ENCODE measurements at places on chromosomes 1 and 21.

DNA sequence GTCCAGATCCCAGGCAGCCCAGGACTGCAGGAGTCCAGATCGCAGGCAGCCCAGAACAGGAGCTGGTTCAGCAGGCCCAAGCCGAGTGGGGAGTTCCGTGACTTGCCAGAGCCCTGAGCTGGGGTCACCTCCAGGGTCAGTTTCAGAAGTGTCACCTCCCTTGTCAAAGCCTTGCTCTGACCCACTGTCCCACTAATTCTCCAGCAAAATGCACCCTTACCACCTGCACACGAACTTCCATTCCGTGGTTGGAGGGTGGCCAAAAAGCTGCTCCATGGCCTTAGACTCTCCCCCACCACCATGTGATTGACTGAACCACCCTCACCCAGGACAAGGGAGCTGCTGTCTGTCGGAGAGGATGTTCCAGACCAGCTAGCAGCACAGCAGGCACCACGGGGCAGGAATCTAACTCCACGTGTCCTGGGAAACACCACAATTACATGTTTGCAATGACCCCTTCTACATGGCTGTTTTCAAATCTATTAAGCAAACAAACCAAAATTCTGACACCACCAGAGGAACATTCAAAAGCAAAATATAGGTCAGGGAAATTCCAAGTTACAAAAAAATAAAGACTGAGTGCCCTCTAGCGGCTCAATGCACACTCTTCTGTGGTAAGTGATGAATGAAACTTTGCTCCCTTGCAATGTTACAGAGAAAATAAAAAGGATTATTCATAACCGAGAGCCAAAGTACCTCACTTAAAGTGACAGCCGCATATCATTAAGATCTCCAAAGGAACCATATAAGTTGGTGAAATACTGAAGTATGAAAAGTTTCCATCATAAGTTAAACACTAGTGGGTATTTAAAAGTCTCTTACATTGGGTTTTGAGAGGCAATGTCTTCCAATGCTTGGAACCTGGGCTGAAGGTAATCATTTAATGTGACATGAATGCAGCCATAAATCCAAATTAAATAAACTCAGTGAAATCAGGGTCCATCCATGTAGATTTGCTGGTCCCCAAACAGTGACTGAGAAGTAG, 76.3 kb downstream of the NPHP4 start:
- DNase-seq: no peak

DNA sequence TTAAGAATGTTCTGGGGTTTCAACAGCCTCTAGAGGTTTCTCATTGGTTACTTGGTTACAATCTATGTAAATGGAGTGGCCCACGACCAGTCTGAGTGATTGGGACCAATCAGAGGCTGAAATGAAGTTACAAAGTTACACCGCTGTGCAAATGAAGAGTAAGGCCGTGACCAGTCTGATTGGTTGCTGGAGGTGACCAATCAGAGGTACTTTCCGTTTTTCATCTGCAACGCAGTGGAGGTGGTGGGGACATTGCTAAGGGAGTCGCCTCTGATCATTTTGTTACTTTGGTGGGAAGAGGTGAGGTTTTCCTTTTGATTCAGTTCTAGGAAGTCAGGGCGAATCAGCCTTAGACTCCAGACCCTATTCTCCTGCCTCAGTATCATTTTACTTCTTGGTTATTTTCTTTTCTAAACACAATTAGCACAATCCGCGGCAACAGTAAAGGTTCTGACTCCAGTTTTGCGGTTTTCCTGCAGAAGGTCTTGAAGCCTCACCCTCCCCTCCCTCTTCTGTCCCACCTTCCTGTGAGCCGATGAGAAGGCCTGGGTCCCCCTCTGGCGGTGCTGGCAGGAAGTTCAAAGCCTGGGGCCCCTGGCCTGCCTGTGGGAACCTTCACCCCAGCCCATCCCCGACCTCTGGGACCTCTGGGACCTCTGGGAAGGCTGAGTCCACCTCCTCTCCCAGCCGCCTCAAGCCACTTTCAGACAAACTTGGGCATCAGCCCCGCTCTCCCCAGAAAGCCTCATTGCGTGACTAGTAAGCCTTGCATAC, 38.7 kb upstream of the TTC34 start:
- no peak for DNase-seq

- DNase-seq: no peak
Measured at GRCh38 chr1:53740621-53741105, 1.7 kb upstream of the GLIS1 start.

DNA sequence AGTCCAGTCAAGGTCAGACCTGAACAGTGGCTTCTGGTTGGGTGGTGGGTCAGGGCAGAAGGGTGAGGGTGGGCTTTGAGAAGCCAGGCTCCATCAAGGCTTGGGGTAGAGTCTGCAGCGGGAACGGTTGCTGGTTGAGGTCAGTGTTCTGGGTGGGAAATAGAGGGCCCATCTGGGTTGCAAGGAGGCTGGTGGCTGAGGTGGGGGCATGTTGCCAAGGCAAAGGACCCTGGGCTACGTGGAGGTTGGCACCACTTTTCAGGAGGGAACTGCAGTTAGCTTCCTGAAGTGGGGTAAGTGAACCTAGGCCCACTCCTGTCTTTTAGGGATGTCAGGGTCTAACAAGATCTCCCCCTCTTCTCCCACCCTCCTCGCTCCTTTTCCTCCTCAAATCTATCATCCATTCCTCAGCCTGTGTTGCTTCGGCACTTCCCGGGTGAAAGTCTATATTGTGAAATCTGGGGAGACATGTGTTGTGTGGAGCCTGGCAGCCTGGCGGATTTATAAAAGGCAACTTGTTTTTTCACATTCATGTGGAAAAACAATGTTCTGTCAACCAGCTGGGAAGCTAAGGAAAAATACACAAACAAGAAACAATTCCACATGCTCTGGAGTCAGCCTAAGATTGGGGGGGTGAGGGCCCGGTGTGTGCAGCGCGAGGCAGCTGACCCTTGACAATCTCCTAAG, 1.5 kb downstream of the IL22RA1 start:
- no peak for DNase-seq

GRCh38 chr1:235504122-235504493, at the start of gene B3GALNT2:
TSS of gene B3GALNT2 (minus strand) at chr1:235504452. CDS start at chr1:235504252, 200 bp downstream.
- DNase-seq: no peak

GRCh38 chr1:217333939-217334338, 297.0 kb downstream of the GPATCH2 start:
- no peak for DNase-seq

- DNase-seq: no peak
Measured at GRCh38 chr1:53652441-53653199, 86.3 kb downstream of the GLIS1 start.

DNA sequence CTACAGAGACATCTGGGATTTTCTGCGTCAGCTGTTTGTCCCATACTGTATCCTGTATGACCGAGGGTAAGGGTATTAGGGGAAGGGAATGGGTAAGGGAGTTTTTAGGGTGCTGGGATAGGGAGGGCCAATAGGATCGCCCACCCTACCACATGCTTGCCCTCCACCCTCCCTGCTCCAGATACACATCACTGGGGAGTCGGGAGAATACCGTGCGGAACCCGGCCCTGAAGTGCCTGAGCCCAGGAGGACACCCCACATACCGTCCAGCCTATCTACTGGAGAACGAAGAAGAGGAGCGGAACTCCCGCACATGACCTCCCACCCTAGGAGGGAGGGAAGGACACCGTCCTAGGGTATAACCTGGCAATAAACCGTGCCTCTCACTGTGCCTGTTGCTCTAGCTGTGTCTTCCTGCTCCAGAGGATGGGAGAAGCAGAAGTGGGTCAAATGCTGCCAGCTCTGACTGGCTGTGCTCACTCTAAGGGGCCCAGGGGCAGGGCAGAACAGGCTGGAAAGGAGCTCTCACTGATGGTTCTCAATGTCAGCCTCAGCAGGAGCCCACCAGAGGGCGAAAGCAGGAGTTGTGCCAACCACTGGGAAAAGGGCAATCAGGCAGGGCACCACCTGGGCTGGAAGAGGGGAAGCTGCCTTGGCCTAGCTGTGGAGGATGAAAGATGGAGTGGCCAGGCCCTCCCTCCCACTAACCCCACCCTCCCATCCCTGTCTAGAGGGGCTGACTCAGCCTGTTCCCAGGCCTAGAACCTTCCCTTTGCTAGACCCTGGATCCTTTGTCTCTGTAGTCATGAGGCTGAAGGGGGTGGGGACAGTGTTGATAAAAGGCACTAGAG, 440 bp upstream of the LENEP start:
- DNase-seq: no peak

- no peak for DNase-seq
Measured at GRCh38 chr1:38958967-38959366, 17.3 kb upstream of the RHBDL2 start.

DNA sequence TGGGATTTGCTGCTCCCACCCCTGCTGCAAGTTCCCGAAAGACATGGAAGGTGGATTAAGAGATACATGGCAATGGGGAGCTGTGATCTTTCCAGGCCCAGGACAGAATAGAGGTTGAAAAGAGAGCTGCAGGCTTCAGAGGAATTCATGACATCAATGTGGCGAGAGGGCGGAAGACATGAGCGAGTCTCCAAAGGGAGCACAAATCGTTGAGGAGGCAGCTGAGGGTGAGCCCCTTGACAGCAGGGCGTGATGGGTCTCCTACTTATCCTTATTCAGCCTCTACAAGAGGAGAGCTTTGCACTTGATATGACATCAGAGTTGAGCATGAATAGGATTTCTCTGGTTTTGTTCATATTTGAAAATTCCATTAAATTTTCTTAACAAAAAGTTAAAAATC, 45.5 kb upstream of the TACSTD2 start:
- no peak for DNase-seq

GRCh38 chr1:6012529-6013318, 20.5 kb upstream of the NPHP4 start:
- DNase-seq: no peak

GRCh38 chr21:32710069-32710784, 17.6 kb downstream of the SYNJ1 start:
- DNase-seq: no peak

GRCh38 chr21:45596704-45597318, 46.7 kb upstream of the PCBP3 start:
- peak; percentile 55 for DNase-seq

- DNase-seq: no peak
Measured at GRCh38 chr1:29461115-29461739, 224.9 kb downstream of the PTPRU start.

GRCh38 chr1:77732090-77732489, 27.6 kb downstream of the USP33 start:
- no peak for DNase-seq

- DNase-seq: no peak
Measured at GRCh38 chr1:44636688-44637598, 37.3 kb downstream of the TMEM53 start.

DNA sequence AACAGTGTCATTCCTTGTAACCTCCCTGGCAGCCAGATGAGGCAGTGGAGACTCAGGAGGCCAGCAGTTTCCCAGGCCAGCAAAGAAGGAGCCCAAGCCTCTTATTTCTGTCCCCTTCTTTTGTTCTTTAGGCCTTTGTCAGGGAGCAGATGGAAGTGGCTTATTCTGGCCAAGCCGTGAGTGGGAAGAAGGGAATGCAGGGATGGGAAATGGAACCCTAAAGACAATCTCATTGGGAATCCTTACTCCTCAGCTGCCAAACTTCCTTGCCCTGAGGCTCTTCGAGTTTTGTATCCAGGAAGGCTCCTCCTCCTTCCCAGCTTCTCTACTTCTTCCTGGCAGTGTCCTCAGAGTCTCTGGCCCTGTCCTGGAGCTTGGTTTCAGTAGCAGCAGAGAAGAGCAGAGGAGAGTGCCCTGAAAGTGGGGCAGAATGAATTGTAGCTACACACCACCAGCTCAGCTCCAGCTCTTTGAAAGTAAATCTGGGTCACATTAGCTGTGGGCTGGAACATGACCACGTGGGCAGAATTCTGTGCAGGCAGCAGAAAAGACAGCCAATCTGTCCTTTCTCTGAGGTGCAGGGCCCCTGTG, 63.9 kb downstream of the NDUFS5 start:
- no peak for DNase-seq

- no peak for DNase-seq
Measured at GRCh38 chr1:51899022-51899421, 20.5 kb upstream of the NRDC start.

DNA sequence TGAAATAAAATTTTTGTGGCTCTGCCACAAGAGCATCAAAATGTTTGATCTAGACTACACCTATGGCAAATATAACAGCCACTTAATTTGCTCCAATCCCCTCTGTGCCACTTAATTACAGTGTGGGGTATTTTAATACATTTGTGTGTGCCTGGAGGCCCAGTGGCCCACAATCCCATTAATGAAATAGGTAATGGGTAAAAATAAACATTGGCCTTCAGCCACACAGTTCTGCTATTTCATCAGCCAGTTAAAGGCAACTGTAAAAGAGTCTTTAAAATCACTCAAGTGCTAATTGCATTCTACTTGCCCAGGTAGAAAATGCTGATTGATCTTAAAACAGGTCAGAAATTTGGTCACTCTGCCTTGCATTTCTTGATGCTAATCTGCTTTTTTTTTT, 151.6 kb upstream of the UBE2U start:
- DNase-seq: no peak

- DNase-seq: no peak
Measured at GRCh38 chr1:93993731-93994130, 84.5 kb upstream of the GCLM start.

DNA sequence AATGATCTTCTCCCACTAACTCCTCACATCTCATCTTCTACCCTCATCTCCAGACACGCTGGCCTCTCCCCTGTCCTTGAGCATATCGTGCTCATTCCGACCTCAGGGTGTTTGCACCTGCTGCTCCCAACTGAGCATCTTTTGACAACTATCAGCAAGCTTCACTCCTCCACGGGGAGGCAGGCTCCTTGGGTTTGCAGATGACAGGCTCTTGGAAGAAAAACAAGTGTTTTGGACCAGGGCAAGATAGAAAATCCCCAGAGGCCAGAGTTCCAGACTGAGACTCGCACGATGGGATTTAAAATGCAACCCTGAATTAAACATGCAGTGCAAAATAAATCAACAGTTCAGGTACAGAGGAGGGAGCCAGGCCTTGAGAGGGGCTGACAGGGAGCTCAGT, 246.7 kb downstream of the PTPRU start:
- DNase-seq: no peak

GRCh38 chr1:204463125-204464060, 31.2 kb downstream of the PIK3C2B start:
- DNase-seq: no peak

DNA sequence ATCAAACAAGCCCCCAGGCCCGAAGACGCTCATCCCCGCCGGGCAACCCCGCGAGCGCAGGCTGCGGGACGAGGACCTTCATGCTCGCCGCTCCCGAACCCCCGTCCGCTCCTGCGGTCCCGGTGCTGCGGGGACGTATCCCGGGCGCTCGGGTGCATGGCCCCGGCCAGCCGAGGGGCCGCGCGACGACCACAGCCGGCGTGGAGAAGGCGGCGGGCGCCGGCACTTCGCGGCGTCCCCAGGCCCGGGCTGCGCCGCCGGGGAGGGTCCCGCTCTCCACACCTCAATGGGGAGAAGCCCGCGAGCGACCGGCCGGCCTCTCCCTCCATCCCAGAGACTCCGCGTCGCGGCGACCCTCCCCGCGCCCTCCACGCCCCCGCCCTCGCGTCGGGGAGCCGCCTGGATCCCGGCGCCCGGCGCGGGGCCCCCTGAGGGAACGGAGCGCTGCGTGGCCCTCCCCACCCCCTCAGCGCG, 401 bp downstream of the ERRFI1 start:
- DNase-seq: peak; percentile 20

- no peak for DNase-seq
Measured at GRCh38 chr1:157007306-157007705, 38.2 kb downstream of the ARHGEF11 start.

- no peak for DNase-seq
Measured at GRCh38 chr1:159989581-159989980, 35.5 kb upstream of the SLAMF9 start.

GRCh38 chr1:91891454-91891853, 5.5 kb upstream of the TGFBR3 start:
- DNase-seq: no peak

GRCh38 chr1:181898773-181899172, 162.7 kb downstream of the ZNF648 start:
- no peak for DNase-seq
